SW 1271 (cell line): ENCODE measurements at places on chromosomes 5 and 9.

GRCh38 chr9:125630436-125630835 lies 76.6 kb downstream of the MAPKAP1 start:
- no peak for DNase-seq

DNA sequence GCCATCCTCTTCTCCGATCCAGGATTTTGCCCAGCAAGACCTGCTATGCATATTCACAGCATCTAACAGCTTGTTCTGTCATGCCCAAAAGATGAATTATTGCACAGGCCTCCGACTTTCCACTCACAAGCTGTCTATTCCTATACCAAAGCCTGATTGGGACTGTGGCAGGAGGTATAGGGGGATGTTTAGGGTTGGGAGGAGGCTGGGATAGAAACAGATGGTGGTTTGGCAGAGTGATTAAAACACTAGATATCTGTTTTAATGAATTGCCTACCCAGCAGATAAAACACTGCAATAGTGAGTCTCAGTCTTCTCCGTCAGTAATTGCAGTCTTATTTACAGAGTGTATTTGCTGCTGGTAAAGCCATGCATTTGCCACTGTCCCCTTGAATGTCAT lies 215.3 kb downstream of the TLR4 start:
- no peak for DNase-seq

- no peak for DNase-seq
Measured at GRCh38 chr9:111712369-111712768, 51.0 kb downstream of the GNG10 start.

GRCh38 chr5:472076-472655 lies 29.2 kb downstream of the EXOC3 start:
- no peak for DNase-seq

DNA sequence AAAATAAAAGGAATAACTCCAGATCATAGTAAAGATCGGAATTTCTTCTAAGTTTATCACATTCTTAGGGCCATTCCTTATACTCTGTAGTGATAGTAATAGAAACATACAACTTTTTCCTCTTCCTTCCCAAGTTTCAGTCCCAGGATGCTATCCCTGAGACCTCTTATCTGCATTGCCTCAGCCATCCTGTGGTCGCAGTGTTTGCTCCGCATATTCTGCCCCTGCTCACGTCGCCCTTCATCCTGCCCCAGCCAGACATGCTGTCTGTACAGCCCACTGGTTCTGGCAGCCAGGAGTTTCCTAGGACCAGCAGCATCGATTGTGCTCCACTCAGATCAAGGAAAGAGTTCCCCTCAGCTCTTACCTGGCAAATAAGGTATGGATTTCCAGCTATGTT lies 132.7 kb upstream of the ERCC6L2 start:
- no peak for DNase-seq

DNA sequence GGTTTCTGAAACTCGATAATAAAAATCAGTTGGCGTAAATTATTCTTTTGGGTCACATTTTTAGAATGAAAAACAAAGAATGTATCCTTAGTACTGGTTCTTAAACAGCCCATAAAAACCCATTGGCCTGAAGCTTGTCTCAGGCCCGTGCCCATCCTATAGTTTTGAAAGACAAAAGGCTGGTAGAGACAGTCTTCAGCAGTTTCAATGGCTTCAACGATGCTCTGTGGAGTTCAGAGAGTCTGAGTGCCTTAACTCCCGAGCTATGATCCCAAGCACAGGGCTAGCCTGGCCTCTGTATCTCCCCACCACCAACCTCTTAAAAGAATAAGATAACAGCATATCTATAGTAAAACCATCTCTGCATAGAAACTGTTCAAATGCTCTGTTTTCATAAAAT lies 595.0 kb downstream of the CDH12 start:
- no peak for DNase-seq
